ENCODE measurements at places on chromosomes 12 and 14.

DNA sequence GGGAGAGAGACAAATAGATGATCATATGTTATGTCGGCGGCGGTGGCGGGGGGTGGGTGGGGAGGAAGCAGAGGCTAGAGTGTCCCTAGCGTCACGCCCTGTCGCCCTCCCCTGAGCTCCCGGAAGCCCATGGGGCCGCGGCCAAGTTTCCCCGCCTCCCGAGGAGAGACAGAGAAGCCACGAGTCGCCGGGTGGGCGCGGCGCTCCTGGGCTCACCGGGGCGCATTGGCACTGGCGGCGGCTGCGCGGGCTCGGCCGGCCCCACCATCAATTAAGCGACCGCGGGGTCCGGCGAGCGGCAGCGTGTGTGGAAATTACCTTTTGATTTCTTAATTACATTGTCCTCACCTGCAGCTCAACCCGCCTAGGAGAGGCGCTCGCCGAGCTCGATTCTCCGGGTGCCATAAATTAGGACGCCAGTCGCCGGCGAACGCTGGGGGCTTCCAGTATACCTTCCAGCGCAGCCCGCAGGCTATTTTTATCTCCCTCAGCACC lies 119.9 kb upstream of the LHX5 start:
- no peak for DNase-seq

- DNase-seq: no peak
These were observed 20.9 kb upstream of the CNIH1 start for GRCh38 chr14:54462048-54462447.

DNA sequence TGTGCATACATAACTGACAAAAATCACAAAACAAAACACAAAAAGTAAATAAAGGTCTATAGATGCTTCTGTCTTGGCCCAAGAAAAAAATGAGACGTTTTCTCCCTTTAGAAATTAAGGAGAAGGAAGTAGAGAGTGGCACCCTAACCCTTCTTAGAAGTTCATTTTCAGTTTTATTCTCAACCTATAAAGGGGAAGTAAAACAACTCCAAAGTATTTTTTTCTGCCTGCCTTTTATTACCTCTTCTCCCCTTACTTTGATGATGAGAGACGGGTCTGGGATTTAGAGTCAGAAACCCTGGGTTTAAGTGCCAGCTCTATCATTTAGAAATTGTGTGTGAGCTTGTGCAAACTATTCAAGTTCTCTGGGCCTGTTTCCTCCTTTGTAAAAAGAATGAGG lies 2.8 kb downstream of the PRIM1 start:
- DNase-seq: no peak

DNA sequence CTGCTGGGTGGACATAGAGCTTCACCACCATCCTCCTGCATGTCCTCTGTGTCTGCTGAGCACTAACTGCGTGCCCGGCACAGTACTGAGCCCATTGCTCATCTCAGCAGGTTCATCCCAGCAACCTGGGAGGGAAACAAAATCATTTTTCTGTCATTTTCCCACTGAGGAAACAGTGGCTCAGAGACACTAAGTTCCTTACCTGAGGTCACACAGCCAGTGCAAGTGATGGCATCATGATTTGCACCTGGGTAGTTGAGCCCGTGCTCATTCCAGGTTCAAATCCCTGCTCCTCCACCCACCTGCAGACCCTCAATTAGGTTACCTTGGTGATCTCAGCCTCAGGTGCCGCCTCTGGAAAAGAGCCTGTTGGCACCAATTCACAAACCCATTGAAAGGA lies 23.4 kb downstream of the RNFT2 start:
- no peak for DNase-seq

DNA sequence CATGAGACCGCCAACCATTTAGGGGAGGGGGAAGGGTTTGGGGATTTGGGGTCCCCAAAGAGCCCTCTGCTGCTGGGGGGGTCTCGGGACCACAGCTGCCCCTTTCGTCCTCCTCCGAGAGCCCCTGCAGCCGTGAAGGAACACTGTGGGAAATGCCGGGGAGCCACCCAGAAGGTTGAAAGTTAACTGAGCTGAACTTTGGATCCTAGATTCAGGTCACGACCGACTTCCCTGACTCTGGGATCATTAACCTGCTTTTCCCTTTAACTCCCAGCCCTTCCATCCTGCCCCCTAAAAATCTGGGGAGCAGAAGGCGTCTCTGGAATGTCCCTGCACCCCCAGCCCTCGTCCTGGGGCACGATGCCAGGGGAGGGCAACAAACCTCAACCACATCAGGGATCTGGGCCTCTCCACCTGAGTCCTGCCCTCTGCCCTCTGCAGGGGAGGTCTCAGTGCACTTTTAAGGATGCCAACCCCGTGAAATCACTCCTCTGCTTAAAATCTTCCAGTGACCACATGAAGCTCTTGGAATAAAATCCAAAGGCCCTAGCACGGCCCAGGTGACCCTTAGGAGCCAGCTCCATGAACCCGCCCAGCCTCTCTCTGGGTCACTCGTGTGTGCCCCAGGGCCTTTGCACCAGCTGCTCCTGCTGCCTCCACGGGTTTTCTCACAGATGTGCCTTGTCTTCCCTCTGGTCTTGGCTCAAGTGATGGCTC lies 95.0 kb downstream of the RFLNA start:
- no peak for DNase-seq

- no peak for DNase-seq
These were observed 79.7 kb downstream of the KSR2 start for GRCh38 chr12:117889098-117889497.

DNA sequence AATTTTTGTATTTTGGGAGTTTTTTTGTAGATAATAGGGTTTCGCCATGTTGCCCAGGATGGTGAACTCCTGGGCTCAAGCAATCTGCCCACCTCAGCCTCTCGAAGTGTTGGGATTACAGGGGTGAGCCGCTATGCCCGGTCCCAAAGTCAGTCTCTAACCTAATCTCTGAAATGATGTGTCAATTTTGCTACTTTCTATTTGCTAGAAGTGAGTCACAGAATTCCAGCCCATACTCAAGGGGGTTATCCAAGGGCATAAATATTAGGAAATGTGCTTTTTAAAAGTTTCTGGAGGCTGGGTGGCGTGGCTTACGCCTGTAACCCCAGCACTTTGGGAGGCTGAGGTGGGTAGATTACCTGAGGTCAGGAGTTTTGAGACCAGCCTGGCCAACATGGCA lies 40.5 kb downstream of the RESF1 start:
- DNase-seq: no peak

- no peak for DNase-seq
These were observed 82.8 kb downstream of the BTG1 start for GRCh38 chr12:92062539-92063493.

DNA sequence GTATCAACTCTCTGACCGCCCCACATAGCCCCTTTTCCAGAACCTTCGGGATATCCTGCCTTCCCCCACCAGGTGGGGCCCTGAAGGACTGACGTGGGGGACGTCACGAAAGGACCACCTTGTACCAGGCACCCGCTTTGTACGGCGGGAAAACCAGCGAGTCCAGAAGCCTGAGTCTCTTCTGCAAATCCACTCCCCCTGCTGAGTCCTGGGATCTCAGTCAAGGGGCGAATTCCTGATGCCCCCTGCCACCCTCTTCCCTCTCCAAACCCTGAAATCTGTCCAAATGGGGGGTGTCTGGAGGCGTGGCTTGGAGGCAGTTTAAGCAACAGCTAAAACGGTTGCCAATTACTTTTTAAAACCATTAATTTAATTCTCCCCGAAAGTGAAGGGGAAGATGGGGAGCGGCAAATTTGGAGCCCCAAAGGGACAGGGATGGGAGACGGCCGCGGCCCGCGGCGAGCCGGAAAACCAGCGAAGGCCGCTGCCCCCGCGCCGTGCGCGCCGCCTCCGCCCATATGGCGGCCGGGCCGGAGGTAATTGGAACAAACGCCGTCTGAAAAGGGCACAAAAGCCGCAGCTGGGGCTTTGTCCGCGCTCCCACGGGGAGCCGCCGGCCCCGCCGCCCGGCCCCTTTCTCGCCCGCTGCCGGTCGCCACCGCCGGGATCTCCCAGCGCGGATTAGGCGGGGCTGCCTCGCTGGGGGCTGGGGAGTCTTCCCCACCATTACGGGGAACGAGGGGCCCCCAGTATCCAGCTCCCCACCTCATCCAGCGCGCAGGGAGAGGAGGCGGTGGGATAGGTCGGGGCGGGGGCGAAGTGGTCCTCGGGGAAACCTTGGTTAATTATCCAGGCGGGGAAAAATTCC lies 6.6 kb downstream of the LHX5 start:
- DNase-seq: no peak

- no peak for DNase-seq
These were observed 12.9 kb downstream of the MED13L start for GRCh38 chr12:116264525-116265070.

DNA sequence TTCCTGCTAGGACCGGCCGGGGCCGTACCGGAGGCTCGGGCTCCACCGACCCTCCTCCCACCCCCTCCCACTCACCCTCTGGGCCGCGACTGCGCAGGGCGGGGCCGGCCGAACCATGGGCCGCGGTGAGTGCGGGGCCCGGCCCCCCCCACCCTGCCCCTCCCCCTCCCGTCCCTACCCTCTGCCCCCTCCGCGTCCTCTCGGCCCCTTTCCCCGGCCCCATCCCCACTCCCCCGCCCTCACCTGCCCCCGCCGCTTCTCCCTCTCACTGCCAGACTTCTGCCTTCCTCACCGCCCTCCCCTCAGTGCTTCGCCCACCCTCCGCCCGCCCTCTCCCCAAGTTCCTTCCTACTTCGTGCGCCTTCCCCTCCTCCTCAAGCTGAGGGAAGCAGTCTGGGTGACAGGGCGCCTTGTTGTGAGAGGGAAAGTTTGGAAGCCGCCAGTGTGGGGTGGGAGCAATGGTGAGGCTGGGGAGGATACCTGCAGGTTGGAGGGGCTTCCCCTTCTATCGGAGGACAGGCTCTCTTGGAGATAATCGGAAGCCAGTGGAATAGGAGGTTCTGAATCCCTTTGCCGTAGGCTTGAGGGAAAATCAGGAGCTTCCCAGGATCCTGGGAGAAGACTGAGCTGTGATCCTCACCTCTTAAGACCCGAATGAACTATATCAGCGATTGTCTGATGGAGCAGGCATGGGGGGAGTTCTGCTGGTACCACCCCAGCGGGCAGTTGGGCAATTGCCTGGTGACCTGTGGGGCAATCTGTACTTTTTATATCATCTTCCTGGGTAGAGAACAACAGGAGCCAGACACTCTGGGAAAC lies 472 bp downstream of the MBD6 start:
- no peak for DNase-seq

- no peak for DNase-seq
These were observed 180.6 kb downstream of the AACS start for GRCh38 chr12:125245581-125246557.

GRCh38 chr12:14927267-14927666 lies 11.1 kb downstream of the ERP27 start:
- no peak for DNase-seq

GRCh38 chr12:121953117-121953692 lies 34.8 kb downstream of the CFAP251 start:
- DNase-seq: no peak

DNA sequence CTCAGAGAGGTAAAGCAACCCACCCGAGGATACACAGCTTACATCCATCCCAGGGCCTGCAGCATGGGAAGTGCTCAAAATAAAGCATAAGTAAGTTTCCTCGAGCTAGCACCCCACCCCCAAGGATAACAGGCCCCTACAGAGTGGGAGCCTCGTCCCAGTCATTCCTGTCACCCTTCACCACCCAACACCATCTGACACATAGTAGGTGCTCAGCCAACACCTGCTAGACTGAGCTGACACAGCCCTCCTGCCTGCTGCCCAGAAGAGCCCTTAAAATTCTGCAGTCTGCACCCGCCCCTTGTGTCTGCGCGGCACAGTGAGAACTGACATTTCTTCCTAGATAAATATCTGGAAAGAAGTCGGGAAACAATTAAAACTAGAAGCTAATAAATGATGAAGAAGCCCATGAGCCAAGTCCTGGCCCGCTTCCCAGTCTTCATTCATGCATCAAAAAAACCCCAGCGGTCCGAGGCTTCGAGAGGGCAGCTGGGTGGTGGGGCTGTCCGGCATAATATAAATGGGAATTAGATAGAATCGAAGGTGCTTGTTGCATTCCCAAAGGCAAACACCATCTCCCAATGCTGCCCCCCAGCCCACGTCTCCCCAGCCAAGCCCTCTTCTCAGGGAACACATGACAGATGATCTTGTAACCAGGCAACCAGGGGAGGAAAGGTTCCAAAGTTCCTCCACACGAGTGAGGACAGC lies 76.2 kb downstream of the BCL11B start:
- DNase-seq: no peak

DNA sequence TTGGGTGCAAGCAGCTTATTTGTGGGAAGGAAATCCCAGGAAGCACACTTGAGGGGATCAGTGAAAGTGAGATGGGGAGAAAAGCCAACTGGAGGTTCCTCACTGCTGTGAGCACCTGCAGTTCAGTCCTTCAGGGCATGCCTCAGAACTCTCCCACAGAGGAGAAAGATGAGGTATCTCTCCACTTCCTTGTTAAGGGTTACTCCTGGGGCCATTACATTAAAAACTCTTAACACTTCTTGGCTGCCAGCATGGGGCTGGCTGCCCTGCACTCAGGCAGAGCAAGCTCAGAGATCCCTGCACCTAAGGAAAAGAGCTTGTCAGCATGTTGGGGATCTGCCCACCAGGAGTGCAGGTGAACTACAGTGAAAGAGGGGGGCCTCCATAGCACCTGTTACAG lies 28.8 kb downstream of the FERMT2 start:
- DNase-seq: no peak

DNA sequence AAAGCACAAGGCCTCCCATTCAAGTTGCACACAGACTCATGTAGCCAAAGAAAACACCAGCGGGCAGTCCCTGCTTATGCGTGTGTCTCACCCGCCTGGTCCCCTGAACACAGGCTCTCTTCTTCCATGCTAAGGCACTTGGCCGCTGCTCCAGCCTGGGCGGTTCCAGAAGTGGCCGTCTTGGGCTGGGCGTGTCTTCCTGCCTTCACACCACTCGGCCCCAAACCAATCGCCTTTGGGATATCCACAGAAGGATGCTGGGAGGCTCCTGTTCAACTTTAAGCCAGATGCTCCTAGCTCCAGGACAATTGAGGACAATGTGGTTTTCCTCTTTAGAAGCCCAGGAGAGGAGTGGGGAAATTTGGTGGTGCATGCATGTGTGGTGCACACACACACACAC lies 2.2 kb downstream of the SCARB1 start:
- no peak for DNase-seq

DNA sequence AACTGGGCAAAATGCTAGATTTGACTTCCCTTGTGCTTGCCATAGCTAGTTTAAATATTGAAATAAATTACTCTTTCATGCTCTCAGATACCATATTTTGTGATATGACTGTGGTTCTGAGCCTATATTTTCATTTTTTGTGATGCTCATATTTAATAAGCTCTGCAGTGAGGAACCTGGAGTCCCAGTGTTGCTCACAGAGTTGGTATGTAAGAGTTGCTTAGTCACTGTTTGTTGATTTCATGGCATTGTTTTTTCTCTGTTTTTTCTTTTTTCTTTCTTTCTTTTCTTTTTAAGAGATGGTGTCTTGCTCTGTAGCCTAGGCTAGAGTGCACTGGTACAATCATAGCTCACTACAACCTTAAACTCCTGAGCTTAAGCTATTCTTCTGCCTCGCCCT lies 750.5 kb upstream of the TMEM132C start:
- DNase-seq: no peak
